Heart right ventricle (tissue), 16 donors: ENCODE measurements at places on chromosomes 1 and 21. TPM values are rescaled to one million over a fixed set of nuclear protein-coding genes. Genes with fewer than 3 reads are reported as not detected.
A peak's percentile ranks its signal among the peaks of the same experiment; 100 is the strongest.

GRCh38 chr1:25590096-25590824, 26.3 kb upstream of the MAN1C1 start:
- peak; percentile 36 for DNase-seq

DNA sequence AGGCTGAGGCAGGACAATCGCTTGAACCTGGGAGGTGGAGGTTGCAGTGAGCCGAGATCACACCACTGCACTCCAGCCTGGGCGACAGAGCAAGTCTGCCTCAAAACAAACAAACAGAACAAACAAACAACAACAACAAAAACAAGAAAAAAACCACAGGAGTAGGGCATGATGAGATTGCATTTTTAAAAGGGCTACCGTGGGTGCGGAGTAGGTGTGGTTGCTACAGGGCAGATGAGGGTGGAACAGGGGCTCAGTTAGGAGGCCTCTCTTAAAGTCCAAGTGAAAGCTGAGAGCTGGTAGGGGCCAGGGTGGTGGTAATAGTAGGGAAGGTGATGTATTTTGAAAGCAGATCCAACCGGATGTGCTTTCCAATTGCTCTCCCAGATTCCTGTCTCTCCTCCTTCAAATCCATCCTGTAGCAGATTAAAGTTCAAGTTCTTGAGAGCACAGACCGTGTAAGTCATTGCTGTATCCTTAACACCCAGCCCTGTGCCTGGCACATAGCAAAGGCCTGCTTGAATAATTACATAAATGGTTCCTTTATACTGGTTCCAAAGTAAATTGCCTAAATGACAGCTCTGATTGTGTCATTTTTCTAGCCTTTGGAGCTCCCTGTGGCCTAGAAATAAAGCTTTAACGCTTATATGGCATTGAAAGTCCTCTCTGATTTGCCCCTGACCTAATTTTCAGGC, 4.2 kb upstream of the LINGO4 start:
- no peak for DNase-seq

DNA sequence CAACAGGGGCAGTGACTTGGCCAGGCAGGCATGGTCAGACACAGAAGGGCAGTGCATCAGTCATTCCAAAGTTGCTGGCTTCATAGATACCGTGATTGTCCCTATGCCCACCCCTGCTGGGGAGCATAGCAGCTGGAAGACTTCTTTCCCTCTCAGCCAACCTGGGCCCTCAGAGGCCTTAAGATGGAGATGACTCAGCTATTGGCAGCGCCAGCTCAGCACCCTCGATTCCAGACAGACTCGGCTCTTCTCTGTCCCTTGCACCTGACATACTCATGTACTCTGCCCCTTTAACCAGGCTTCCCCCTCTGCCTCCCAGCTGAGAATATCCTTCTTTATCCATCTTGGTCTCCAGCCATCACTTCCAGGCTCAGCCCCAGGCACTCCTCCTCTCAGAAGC, 16.8 kb downstream of the SLAMF8 start:
- DNase-seq = no peak

DNA sequence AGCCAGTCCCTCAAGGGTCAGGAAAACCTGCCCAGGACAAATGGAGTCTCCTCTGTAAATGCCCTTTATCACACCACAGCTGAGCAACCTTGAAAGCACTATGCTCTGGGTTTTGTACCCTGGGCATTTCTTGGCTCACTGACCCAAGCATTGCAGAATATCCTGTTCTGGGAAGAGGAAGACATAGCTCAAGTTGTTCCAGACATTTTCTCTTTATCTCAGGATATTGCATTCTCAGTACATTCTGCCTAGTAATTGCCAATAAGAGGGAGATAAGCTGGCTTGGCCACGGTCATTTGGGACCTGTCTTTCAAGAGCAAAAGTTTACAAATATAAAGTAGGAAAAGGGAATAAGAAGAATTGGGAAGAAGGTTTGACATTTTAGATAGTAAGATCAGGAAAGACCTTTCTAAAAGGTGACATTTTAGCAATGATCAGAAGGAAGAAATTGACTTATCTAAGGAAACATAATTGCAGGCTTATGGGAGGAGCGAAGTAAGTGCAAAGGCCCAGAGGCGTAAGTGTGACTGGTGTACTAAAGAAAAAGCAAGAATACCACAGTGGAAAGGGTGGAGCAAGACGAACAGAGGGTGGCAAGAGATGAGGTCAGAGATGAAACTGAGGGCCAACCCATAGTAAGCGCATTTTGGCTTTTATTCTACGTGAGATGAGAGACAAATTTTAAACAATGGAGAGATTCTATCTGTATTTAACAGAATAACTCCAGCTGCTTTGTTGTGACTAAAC, 394.0 kb upstream of the CXADR start:
- no peak for DNase-seq

EPHB2 gene
- total RNA-seq = 0.69 TPM
